ENCODE measurements at places on chromosomes 12 and 14.

DNA sequence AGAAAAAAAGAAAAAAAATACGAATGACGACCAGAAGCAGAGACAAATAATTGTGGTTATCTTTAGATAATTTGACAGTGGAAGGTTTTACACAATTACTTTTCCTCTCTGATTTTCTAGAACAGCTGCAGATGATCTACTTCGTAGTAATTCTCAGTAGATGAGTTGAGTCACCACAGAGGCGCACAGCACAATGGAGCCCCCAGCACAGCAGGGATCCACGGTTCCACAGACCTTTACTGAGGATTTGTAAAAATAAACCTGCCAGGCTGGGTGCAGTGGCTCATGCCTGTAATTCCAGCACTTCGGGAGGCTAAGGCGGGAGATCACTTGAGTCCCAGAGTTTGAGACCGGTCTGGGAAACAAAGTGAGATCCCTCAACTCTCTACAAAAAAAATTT lies 29.3 kb downstream of the AMN start:
- no peak for DNase-seq

GRCh38 chr12:67625004-67625403 lies 23.5 kb upstream of the DYRK2 start:
- no peak for DNase-seq

DNA sequence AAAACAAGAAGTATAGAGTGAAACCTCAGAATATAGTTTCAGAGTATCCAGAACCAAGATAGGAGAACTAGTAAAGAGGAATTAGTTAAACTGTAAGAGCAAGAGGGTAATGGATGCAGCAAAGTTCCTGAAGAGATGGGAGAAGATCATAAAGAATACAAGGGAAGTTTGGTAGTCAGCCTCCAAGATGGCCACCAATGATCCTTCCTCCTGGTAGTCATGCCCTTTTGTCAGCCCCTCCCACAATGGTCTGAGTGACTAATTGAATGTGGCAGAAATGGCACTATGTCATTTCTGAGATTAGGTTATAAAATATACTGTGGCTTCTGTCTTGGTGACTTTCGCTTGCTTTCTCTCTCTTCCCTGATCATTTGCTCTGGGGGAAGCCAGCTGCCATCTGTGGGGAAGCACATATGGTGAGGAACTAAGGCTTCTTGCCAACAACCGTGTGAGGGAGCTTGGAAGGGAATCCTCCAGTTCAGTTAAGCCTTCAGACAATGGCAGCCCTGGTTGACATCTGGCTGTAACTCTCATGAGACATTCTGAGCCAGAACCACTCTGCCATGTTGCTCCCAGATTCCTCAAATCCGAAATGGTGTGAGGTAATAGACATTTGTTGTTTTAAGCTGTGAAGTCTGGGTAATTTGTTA lies 55.3 kb upstream of the AMN1 start:
- no peak for DNase-seq

GRCh38 chr12:122862872-122863701 lies 27.8 kb downstream of the HIP1R start:
- DNase-seq: no peak

GRCh38 chr12:13027508-13027907 lies 16.7 kb upstream of the FAM234B start:
- no peak for DNase-seq

DNA sequence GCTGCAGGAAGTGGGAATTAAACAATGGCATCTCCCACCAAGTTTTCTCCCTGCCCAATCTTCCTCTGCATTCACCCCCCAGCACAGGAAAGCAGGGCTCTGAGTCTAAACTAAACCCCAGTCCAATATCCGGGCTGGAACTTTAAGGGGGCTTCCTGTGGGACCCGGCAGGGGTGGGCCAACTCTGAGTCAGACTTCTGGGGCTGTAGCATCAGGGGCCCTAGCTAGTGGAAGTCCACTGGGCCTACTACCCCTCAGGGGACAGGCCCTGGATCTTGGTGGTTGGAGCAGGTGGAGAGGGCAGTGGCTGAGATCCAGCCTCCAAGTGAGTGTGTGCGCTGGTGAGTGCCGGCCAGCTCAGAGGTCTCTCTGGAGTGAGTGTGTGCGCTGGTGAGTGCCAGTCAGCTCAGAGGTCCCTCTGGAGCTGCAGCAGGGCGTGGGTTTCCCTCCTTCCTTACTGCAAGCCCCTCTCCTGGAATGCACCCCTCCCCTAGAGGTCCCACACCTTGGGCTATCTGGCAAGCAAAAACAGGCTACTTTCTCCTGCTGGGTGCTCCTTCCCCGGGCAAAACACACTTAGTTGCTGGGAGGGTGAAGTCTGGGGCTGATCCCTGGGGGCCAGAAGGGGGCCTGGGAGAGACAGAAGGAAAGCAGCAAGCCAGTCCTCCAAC lies 5.6 kb upstream of the LHX5 start:
- DNase-seq: peak; percentile 34

DNA sequence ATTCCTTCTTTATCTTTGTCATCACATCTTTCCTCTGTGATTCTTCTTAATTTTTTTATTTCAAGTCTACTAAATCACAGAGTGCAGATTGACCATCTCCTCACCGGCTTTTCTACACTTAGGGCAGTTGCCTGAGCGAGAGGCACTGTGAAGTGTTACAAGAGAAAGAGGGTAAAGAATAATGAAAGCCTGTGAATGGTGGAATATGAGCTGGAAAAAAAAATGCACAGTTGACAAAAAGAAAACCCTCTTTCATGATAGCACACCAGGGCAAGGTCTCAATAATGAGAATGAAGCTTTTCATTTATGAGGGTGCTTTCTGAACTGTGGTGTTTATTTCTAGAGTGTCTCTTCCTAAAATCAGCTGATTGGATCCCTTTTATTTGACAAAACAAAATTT lies 106.2 kb upstream of the PDE3A start:
- no peak for DNase-seq

DNA sequence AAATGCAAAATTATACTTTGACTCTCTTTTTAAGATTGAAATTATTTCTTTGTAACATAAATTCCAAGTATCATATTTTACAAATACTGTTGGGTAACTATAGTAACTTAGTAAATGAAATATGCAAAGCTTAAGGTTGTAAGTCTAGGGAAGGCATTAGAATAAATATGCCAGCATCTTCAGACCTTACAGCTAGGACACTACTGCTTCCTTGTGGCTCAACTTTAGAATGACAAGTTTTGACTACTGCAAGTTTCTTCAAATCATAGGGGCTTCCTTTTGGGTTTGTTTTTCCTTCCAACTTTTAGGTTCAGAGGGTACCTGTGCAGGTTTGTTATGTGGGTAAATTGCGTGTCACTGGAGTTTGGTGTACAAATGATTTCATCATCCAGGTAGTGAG lies 17.7 kb upstream of the ANP32D start:
- DNase-seq: no peak

GRCh38 chr14:55662752-55663151 lies 82.7 kb downstream of the KTN1 start:
- no peak for DNase-seq

GRCh38 chr12:94247246-94247645 lies 98.9 kb downstream of the PLXNC1 start:
- DNase-seq: no peak

DNA sequence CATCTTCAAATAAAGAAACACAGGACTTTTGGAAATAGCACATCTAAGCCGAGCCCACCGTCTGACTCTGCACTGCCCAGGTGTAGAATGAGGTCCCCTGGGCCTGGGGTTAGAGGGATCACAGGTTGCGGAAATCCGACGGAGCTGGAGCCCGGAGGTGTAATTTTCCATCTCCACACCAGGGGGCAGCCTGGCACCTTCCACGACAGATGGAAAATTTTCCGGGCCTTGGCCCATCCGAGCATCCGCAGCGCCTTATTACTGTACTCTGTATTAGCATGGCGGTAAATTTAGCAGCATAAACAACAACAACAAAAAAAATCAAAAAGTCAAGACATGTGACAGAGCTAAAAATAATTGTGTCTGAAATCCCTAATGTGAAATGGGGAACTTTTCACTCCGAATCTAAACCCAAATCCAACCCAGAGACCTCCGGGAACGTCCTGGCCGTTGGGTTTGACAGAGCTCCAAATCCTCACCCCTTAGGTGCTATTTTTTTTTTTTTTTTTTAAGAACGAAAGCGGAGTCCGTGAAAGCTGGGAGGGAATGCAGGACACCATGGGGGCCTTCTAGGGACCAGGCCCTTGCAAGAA lies 93.9 kb downstream of the KSR2 start:
- DNase-seq: peak; percentile 68

DNA sequence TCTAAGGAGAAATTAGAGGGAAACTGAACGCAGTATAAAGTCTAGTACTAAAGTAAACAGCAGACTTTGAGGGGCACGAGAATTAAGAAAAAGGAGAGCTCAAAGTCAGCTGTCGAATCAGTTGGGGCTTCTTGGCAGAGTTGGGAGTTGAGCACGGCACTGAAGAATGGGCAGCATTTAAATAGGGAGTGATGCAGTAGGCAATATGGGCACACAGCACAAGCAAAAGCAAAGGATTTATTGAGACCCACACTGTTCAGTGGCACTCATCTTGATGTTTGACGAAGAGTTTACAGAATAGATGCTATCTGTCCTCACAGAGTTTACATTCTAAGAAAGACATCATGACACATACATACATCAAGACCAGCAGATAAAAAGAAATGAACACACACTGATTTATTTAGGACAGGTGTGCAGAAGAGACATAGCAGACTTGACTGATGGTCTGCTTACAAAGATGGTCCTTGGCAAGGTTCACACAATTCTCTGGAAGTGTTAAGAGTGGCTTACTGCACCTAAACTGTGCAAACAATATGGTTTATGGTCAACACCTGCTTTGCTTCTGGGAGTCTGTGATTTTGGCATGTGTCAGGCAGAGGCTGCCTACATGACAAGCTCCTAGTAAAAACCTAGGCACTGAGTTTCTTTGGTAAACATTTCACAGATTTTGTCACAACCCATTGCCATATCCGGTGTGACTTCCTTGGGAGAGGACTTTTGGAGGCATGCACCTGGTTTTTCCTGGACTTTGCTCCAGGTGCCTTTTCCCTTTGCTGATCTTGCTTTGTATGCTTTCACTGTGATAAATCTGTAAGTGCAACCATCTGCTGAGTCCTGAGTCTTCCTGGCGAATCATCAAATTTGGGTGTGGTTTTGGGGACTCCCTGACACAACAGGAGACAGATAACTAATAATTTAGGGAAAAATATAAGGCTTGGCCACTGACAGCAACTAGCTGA lies 26.3 kb downstream of the ALKBH1 start:
- DNase-seq: no peak

DNA sequence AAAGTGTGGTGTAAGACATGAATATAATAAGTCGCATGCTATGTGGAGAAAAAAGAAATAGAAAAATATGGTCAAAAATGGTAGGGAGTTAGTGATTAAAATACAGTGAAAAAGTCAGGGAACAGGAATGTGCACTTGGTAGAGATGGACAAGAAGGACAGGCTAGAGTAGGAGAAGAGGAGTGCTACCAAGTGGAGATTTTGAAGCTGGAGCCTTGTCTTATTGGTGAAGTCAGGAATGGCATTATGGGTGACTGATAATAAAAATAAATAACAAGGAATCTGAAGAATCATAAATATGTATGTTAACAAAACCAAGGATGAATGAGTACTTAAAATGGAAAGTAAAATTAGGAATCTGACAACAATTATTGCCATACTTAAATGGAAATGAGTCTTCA lies 204.8 kb downstream of the PRKD1 start:
- no peak for DNase-seq

GRCh38 chr14:95886366-95887056 lies 9.9 kb downstream of the TUNAR start:
- no peak for DNase-seq

DNA sequence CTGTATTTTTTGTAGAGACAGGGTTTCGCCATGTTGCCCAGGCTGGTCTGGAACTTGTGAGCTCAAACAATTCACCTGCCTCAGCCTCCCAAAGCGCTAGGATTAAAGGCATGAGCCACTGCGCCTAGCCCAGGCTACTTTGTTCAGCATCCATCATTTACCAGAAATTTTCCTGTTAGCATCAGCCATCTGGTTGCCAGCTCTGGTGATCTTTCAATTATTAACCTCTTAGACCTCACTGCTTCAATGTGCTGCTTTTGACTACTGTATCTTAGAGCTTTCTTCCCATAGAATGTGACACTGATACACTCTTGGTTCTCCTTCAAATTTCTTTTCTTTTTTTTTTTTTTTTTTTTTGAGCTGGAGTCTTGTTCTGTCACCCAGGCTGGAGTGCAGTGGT lies 5.4 kb upstream of the AMHR2 start:
- no peak for DNase-seq

DNA sequence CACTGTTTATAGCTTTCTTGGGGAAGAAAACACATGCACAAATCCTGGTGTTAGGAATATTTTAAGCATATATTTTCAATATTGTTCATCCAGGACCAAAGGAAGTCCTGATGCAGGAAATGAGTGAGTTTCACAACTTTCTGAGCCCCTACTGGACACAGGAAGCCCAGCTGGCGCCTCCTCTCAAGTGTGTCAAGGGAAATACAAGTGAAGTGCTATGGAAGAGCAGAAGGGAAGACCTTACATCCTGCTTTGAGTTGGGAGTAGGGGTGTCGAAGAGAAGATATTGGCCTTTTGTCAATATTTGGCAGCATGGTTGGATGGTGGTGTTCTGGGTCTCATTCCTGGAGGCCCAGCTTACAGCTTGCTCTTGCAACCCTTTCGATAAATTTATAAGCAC lies 66.1 kb upstream of the ZDHHC17 start:
- DNase-seq: no peak

DNA sequence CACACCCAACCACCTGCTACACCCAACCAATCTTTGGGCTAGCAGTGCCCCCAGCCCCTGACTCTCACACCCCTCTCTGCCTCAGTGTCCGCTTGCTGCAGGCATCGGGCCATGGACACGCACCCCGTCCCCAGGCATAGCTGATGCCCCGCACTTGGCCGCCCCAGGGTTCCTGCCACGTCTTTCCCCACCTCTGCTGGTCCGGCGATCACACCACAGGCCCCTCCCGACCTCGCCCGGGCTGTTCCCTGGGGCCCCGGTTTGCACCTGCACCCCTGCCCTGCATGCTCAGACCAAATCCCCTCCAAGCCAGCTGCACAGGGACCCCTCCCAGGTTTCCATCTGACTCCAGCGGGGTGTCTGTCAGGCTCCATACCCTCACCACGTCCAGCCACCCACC lies 38.3 kb downstream of the BEGAIN start:
- no peak for DNase-seq

- no peak for DNase-seq
These were observed 24.7 kb downstream of the ARG2 start for GRCh38 chr14:67644428-67644827.

- no peak for DNase-seq
These were observed 384.8 kb downstream of the TMEM121 start for GRCh38 chr14:105911006-105911847.

- no peak for DNase-seq
These were observed 37.3 kb downstream of the PTGER2 start for GRCh38 chr14:52351233-52352060.
